ENCODE measurements at places on chromosomes 11 and 22.

DNA sequence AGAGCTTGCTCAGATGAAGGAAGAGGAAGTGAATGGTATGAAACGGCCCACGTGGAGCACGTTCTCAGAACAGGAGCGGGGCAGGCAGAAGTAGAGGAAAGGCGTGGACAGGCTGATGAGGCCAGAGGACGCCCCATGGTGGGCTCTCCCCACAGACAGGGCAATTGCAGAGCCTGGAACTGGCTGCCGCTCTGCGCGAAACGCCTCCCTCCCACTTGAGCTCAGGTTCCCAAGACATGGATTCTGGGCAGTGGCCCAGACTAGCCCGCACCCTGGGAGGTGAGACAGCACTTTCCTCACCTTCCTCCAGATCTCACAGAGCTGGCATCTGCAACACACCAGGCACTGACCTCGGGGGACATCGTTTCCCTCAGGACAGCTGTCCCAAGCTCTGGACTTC lies 117.6 kb downstream of the PHF21B start:
- no peak overlapping the region for H3K4me3 ChIP-seq
- H3K27me3 ChIP-seq = no peaks in the 10 kb centered on the region
- DNase-seq = no peak
- no peak overlapping the region for H3K27ac ChIP-seq
- no peaks in the 10 kb centered on the region for H3K4me1 ChIP-seq
- H3K36me3 ChIP-seq = no peaks in the 10 kb centered on the region

- H3K27me3 ChIP-seq = no peaks in the 10 kb centered on the region
- H3K4me1 ChIP-seq = peaks cover 92% of the 10 kb centered on the region
- peak; percentile 76 for DNase-seq
These were observed 2.6 kb upstream of the UCP3 start for GRCh38 chr11:74011360-74012073.

- DNase-seq = no peak
- peaks cover 8% of the 10 kb centered on the region for H3K36me3 ChIP-seq
- H3K4me1 ChIP-seq = no peaks in the 10 kb centered on the region
- no peak overlapping the region for H3K4me3 ChIP-seq
- H3K27me3 ChIP-seq = no peaks in the 10 kb centered on the region
These were observed 29.4 kb downstream of the TUB start for GRCh38 chr11:8110396-8110795.

DNA sequence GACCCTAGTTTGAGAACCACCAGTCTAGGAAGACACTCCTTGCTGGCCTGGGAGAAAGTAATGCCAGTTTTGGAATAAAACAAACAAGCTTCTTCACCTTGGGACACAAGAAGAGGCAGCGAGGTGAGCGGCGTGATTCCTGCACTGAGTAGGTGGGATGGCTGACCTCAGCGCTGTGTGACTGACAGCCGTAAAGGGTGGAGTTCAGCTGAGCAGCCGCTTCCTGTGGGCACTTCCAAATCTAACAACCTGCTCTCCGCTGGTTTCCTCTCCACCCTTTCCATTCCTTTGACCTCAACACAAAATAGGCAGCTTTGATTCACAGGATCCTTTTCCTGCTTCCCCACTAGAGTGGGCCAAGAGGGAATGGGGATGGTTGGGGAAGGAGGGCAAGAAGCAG lies 45.8 kb downstream of the PC start:
- no peak for DNase-seq
- no peak overlapping the region for H3K27ac ChIP-seq
- H3K4me1 ChIP-seq = no peaks in the 10 kb centered on the region
- H3K36me3 ChIP-seq = no peaks in the 10 kb centered on the region

- peaks cover 90% of the 10 kb centered on the region for H3K4me1 ChIP-seq
- peak; percentile 70 for DNase-seq
- H3K27me3 ChIP-seq = no peaks in the 10 kb centered on the region
- peaks cover 1% of the 10 kb centered on the region for H3K36me3 ChIP-seq
These were observed 18.8 kb downstream of the PANX1 start for GRCh38 chr11:94147433-94147845.

DNA sequence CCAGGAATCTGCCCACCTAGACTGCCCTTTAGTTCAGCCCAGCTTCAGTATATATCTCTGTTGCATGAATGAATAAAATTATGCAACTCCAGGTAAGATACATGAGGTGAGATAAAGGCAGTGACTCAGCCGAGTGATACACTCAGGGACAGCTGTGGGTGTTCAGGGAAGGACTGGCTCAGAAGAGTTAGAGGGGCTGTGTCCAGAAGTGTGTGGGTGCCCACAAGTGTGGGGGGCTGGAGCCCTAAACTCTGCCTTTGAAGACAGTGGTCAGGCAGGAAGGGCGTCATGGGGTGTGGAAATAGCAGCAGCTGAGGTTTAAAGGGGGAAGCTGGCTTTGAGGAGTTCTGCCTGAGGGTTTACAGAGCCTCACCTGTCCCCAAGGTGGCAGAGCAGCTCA lies 8.3 kb downstream of the FTH1 start:
- peaks cover 12% of the 10 kb centered on the region for H3K4me1 ChIP-seq
- peaks cover 9% of the 10 kb centered on the region for H3K36me3 ChIP-seq
- no peak for DNase-seq
- peaks cover 24% of the 10 kb centered on the region for H3K27me3 ChIP-seq
- no peak overlapping the region for H3K4me3 ChIP-seq
